ENCODE measurements at places on chromosomes 5 and 9.

GRCh38 chr9:97997330-97998276 is 14.5 kb downstream of the ANP32B start:
- no peak for DNase-seq

GRCh38 chr9:20790721-20791120 is 106.7 kb downstream of the FOCAD start:
- no peak for DNase-seq

DNA sequence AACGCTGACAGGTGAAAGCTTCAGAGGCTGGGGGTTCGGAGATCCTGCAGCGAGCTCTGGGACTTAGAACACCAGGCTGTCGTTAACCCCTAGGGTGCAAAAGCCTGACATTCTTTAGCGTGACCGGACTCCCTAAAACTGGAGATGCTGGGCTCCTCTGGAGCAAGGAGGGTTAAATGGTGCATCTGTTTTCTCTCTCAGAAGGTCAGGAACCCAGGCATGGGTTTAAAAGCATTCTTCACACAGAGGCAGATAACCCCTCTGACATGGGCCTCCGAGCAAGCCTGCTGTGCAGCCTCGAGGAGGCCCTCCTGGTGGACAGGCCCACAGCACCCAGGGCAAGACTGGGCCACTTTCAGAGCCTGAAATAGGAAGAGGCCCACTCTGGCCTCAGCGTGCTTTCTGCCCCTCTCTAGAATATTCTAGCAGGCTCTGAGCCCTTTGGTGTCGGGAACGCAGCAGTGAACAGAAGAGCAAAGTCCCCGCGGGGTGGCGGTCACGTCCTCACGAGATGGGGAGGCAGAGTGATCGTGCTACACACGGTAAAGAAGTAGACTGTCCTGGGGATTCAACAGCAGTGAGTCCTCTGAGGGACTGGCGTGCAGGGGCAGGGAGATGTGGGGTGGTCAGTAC is 124.8 kb downstream of the COL23A1 start:
- no peak for DNase-seq

DNA sequence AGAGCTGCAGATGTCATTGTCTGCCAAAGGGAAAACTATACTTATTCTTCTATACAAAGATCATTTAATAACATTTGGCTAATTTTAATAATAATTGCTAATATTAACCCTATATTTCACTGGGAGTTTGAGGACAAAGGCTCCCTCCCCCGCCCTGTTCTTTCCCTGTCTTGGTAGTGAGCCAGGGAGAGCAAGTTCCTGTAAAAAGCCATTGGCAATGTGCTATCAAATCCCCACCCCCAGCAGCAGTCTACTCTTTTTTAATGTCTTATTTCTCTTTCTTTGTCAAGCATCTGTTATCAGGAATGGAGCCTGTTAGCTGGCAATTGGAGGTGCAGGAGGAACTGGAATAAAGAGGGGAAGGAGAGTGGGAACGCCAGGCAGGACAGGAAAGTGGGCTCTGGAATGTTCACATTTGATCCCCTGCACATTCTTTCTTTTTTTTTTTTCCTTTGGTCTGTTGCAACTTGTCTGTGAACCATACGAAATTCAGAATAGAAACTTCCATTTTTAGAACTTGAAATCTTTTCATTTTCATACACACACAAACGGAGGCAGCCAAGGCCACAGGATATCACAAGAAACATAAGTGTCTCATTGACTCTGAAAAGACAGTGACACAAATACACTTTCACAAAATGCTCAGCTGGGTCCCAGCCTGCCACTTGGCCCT is 664.8 kb upstream of the ZNF608 start:
- no peak for DNase-seq

DNA sequence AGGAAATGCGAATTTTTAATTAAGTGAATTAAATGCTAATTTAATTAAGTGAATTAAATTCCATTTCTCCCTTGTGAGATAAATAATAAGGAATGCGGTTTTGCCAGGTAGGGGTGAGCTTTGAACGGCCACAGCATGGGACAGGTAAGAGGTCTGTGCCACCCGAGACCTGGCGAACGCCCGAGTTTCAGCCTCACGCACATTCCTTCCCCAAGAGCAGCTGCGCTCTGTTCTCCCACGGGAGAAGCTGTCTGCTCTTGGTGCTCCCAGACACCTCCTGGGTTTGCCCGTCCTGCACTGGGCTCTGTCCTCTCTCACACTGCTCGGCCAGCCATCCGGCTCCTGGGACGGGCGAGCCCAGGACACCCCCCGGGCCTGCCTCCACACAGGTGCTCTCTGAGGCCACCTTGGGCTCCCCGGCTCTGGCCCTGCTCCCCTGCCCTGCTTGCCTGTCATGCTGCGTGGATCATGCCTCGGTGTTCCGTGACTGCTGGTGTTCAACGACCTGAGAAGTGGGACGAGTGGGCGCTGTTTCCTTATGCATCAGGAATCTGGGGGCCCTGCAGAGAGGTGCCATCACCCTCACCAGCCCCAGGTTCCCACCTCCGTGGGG is 13.7 kb upstream of the CAMSAP1 start:
- no peak for DNase-seq

GRCh38 chr5:123261752-123262151 is 161.5 kb downstream of the CEP120 start:
- DNase-seq, result no peak

DNA sequence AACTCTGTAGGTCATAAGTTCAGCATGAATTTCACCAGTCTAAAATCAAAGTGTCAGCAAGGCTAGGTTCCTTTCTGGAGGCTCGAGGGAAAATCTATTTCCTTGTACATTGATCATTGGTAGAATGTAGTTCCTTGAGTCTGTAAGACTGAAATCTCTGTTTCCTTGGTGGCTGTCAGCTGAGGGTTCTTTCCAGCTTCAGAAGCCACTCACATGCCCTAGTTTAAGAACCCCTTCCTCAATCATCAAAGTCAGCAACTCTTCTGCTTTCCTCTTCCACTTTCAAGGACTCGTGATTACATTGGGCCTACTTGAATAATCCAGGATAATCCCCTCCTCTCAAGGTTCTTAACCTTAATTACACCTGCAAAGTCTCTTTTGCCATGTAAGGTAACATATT is 4.9 kb upstream of the SCAMP1 start:
- no peak for DNase-seq

GRCh38 chr9:107309271-107309670 is 26.2 kb downstream of the RAD23B start:
- DNase-seq, result no peak

DNA sequence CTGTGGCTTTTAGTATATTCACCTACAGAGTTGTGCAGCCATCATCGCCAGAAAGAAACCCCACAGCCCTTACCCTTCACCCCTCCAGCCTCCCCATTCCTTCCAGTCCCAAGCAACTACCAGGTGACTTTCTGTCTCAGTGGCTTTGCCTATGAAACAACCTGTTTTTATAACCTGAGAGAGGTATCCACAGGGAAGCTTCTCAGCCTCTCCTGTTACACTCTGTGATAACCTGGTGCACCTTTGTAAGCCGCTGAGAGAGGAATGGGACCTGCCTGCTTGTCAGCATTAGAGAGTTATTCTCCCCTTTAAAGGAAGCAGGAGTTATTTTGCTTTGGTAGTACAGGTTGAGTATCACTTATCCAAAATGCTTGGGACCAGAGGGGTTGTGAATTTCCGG is 93.6 kb downstream of the TRIO start:
- no peak for DNase-seq

GRCh38 chr5:148904440-148904839 is 78.0 kb downstream of the ADRB2 start:
- no peak for DNase-seq

- no peak for DNase-seq
Observed at GRCh38 chr5:11319836-11320580, 559.0 kb upstream of the DAP start.

- DNase-seq, result no peak
Observed at GRCh38 chr9:36148311-36149051, 11.9 kb downstream of the GLIPR2 start.

DNA sequence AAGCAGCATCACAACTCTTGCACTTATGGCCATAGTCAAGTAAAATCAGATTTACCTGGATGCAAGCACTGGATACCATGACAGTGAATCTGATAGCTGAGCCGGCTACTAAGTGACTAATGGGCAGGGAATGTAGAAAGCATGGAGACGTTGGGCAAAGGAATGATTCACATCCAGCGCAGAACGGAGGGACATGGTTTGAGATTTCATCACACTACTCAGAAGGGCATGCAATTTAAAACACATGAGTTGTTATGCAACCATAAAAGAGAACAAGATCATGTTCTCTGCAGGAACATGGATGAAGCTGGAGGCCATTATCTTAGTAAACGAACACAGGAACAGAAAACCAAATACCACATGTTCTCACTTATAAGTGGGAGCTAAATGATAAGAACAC is 169.1 kb upstream of the PIK3R1 start:
- DNase-seq, result no peak

GRCh38 chr5:73638344-73639095 is 12.5 kb downstream of the ARHGEF28 start:
- no peak for DNase-seq

DNA sequence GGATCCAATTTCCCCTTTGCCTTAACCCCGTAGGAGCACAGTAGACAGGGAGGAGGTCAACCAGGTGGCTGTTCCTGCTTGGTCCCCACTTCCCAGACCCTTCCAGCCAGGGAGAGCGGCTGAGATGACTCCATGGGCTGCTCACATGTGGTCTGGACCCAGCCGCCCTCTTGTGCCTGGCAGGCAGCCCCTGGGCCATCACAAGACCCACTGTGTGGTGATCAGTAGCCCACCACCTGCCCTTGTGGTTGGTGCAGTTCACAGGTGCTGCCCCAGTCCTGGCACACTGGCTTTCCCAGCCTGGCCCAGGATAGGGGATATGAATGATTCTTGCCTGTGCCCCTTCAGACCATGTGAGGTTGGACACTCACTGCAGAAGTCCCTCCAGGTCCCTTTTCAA is 1556.7 kb downstream of the FOXD4L5 start:
- no peak for DNase-seq

- DNase-seq, result no peak
Observed at GRCh38 chr9:124477648-124478285, 27.5 kb downstream of the ADGRD2 start.

GRCh38 chr5:3300726-3301125 is 294.9 kb upstream of the IRX1 start:
- no peak for DNase-seq

- DNase-seq, result no peak
Observed at GRCh38 chr5:119396030-119396664, 40.3 kb downstream of the TNFAIP8 start.

GRCh38 chr5:1334831-1335539 is 9.9 kb downstream of the CLPTM1L start:
- no peak for DNase-seq

DNA sequence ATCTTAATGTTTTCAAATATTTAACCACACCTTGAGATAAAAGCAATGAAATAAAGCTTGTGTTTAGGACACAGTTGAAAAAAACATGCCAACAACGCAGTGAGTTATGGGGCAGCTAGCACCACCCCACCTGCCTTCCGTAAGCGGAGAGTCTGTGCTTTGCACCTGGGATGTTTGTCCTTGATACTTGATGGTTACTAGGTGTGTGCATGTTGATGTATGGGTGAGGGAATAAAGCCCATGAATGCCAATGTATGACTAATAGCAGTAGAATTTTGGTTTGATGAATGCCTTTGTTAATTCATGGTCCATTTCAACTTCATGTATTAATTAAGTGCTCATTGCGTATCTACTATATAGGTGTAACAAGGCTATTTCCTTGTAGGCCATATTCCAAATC is 74.0 kb downstream of the PCSK5 start:
- no peak for DNase-seq

GRCh38 chr9:18490641-18491370 is 16.9 kb downstream of the ADAMTSL1 start:
- no peak for DNase-seq

DNA sequence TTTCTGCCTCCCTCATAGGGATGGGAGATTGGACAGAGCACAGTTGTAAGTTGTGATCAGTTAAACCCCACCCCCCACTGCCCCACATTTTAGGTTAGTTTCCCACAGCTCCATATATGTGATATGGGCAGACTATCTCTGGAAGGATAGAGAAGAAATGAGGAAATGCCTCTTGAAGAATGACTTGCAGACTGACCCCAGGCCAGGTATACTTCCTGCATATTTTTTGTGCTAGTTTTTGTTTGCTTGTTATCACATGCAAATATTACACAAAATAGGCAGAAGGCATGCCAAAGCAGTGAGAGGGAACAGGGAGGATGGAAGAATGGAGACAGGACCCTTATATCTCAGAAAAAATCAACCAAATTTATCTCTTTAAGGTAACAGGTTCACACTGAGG is 10.1 kb upstream of the GLRX start:
- DNase-seq, result no peak

GRCh38 chr9:110844121-110844520 is 175.5 kb downstream of the MUSK start:
- no peak for DNase-seq

DNA sequence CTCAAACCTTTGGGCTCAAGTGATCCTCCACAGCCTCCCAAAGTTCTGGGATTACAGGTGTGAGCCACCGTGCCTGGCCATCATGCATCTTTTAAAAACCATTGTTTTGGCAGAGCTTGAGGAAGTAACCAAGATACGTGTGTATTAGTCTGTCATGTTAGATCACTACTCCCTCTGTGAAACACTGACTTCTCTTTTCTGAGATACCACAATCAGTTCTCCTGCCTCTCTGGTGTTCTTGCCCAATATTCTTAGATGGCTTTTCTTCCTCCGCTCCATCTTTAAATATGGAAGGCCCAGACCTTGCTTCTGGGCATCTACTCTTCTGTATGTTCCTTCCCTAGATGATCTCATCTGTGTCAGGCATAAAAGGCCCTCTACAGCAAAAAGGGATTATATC is 14.2 kb upstream of the CCNB1 start:
- DNase-seq, result no peak

DNA sequence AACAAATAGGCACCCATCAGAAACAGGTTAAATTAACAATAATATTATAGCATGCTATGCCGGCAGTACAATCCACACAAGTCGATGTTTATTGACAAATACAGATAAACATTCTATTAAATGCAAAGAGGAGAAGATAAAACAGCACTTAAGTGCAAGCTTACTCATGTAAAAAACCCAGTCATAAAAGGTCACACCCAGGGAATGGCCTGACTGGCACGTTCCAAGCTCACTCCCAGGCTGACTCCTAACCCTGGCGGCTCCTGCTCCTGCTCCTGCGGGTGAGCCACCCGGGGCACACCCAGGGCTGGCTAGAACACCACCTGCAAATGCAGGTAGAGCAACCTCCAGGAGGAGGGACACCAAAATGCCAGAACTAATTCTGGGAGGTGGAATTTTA is 66.9 kb downstream of the SEMA4D start:
- DNase-seq, result no peak

GRCh38 chr5:142886211-142886610 is 116.0 kb downstream of the ARHGAP26 start:
- no peak for DNase-seq

DNA sequence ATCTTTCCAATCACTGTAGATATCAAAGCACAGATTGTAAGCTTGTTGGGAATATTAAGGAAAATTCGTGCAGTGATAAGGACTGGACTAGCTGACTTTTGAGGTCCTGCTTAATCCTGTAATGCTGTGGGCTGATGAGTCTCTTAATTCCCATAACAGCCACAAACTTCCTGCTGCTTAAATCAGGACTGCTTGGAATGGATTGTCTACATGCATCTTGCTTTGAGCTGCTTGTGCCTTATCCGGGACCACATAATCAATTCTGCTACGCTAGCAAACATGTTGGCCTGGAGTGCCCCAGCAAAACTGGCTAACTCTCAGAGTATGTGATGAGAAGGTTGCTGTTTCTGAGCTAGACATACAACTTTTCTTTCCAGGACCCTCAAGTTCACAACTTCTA is 79.6 kb downstream of the SNCAIP start:
- DNase-seq, result no peak

Measured in SHP77 treated with DMSO at 0.1 percent for 48 hours (cell line).